ENCODE measurements at places on chromosomes 12 and 14.

- no peak for DNase-seq
Measured at GRCh38 chr12:131333621-131334440, 377.1 kb upstream of the SFSWAP start.

- no peak for DNase-seq
Measured at GRCh38 chr14:69652942-69653684, 41.7 kb downstream of the SUSD6 start.

DNA sequence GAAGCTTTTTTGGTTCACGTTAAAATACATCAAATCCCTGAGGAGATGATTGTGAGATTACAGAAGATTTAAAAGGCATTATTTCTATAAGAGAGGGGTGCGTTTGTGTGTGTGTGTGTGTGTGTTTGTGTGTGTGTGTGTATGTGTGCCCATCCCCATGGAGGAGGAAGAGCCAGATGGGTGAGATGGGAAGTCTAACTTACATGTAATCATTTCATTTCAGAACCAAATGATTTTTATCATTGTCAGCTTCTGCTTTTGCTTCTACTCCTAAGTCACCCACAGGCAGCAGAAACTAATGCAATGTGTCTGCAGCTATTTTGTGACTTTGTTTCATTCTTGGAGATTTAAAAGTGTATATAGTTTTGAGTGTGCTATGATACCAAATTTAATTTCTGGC, 68.7 kb downstream of the SLC4A8 start:
- DNase-seq, result no peak

DNA sequence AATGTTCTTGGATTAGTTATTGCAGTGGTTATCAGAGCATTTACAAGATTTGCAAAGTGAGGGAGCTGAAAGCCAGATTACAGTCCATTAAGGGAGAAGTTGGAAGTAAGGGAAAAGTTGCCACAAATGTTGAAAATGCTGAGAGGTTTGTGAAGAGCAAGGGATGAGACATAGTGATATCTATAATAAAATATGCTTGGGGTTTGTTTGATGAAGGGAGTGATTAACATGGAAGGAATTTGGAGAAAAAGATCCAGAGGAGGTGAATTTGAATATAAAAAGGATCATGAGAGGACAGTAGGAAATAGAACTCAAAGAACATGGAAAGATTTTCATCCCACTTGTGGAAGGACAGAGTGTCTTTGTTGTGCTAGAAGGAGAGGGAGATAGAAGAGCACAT, 19.3 kb upstream of the CCER1 start:
- no peak for DNase-seq

DNA sequence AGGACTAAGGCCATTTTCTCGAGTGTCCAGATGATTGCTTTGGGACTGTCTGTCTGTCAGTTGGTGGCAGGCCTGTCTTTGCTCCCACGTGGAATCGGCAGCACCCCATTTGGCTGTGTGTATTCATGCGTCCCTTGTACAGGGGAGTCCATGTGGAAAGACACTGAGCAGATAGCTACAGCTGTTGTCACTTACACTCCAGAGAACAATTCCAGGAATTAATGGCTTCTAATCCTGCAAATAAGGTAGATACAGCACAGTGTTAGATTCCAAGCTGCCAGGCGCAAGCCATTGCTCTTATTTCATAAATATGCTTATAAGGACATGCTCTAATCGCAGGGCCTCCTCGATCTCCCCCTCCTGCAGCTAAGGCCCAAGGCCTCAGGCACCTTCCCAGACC, 208.8 kb downstream of the VRK1 start:
- no peak for DNase-seq

DNA sequence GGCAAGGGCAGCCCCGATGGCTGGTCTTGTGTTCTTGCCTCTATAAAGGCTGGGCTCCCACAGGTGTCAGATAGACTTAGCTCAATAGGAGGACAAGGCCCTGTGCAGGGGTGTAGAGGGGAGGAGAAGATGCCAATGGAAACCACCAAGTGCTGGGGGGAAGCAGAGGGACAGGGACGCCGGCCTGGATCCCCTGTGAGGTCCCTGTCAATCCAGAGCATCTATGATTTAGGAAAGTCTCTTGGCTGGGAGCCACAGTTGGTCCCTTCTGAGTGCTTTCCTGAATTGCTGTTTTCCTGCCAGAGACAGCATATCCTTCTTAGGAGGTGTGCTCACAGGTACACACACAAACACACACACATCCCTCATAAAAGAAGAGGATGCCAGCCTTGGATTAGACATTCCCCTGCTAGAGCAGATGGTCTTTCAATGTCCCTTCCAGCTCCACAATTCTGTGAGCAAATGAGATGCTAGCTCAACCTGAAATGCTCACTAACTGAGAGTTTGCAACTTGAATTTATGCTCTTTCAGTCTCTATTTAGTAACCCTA, 62.7 kb downstream of the TTC7B start:
- no peak for DNase-seq

- no peak for DNase-seq
Measured at GRCh38 chr12:105064564-105065178, 19.6 kb downstream of the ALDH1L2 start.

GRCh38 chr12:104485651-104486362, 29.1 kb downstream of the CHST11 start:
- no peak for DNase-seq

- no peak for DNase-seq
Measured at GRCh38 chr14:53608369-53608768, 348.3 kb downstream of the BMP4 start.

DNA sequence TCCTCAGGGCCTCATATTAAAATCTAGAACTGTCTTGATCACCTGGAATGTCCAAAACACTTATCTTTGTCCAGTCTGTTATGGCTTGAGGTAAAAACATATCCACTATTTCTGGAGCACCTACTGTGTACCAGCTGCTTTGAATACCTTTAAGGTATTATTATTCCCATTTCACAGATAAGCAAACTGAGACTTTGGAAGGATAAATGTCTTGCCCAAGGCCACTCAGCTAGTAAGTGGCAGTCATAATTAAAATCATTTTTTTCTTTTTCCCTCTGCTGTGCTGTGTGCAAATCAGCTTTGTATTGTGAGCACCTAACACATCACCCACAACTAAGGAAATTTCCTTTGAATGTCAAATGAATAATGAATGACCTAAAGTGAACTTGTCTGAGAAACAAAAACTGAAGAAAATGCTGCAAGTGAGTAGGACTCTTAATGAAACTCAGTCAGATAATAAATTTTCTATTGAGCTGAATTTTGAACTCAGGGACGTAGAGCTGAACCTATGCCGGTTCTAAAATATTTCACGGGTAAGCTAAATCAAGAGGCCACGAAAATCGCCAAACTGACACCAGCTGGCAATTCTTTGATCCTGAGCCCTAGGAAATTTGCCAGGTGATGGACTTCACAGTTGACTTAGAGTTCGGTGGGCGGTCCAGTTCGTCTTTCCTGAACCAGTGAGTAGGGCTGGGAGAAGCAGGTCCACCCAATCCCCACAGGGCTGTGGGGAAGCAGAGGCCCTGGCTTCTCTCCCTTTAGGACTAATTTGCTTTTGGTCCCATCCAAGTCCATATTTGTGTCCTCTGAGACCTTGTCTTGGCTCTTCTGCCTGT, 159.7 kb upstream of the PWP1 start:
- no peak for DNase-seq

- no peak for DNase-seq
Measured at GRCh38 chr14:61611880-61612630, 83.3 kb upstream of the HIF1A start.

- DNase-seq, result no peak
Measured at GRCh38 chr12:113702836-113703235, 231.2 kb upstream of the LHX5 start.

Measured in SW 1271 (cell line).